T-helper 9 cell (primary cell): ENCODE measurements at places on chromosomes 2 and 18.

DNA sequence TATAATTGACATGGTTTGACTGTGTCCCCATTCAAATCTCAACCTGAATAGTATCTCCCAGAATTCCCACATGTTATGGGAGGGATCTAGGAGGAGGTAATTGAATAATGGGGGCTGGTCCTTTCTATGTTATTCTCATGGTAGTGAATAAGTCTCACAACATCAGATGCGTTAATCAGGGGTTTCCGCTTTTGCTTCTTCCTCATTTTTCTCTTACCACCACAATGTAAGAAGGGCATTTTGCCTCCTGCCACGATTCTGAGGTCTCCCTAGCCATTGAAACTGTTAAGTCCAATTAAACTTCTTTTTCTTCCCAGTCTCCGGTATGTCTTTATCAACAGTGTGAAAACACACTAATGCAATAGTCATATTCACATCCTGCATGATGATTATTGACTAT, 1073.3 kb upstream of the CDH2 start:
- no peak for DNase-seq

- no peak for DNase-seq
Measured at GRCh38 chr18:46649071-46649862, 7.8 kb downstream of the LOXHD1 start.

GRCh38 chr2:120819720-120820210, 84.1 kb downstream of the GLI2 start:
- no peak for DNase-seq

DNA sequence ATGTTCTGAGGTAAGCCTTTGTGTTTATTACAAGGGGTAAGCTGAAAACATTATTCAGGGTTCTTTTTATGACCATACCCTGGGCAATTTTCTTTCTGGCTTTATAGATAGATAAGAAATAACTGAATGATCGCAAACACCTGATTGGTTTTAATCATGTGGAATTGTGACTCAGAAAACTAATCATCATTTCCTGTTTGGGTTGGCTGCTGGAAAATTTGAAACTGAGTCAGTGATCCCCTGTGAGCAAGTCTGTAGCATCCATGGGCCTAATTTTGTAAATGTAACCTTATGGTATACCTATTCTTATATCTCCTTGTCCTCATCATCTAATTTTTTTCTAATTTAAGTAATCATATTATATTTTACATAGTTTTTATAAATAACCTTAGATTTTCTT, 34.3 kb downstream of the CCDC68 start:
- DNase-seq = no peak

GRCh38 chr18:74453016-74453566, 4.0 kb downstream of the DIPK1C start:
- DNase-seq = no peak

DNA sequence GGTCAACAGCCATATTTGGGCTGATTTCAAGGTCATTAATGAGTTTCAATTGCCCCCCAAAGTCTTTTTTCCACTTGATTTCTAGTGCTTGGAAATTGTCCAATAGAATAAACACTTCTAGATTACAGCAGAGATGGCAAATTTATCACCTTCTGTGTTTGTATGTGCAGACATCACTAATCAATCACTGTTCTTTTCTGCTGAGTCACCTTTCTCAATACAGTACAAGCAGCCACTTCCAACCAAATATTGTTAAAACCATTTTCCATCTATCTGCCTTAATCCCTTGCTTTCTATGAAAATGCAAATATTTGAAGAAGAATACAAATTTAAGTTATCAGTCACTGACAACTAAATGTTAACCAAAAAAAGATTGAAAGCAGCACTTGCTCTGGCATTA, 40.2 kb upstream of the ZNF521 start:
- DNase-seq = no peak

- no peak for DNase-seq
Measured at GRCh38 chr2:120509213-120509815, 163.4 kb downstream of the INHBB start.

GRCh38 chr18:50656841-50657470, 97.1 kb downstream of the MAPK4 start:
- DNase-seq = no peak

DNA sequence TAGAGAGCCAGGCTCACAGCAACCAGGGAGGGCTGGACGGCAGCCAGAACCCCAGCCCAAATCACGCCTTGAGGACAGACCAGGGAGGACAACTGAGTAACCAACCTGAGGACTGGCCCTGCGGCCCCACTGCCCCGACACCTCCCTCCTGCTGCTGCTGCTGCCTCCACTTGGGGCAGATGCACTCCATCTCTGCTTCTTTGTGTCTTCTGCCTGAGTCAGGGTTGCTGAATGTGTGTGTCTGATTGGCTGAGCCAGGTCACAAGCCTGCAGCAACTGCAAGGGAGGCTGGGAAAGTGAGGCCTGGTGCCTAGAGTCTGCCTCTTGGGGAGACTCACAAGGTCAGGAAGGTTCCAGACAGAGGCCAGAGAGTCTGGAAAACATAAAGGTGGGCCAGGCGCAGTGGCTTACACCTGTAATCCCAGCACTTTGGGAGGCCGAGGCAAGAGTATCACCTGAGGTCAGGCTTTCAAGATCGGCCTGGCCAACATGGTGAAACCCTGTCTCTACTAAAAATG, 83.4 kb downstream of the ZFP36L2 start:
- DNase-seq = no peak

DNA sequence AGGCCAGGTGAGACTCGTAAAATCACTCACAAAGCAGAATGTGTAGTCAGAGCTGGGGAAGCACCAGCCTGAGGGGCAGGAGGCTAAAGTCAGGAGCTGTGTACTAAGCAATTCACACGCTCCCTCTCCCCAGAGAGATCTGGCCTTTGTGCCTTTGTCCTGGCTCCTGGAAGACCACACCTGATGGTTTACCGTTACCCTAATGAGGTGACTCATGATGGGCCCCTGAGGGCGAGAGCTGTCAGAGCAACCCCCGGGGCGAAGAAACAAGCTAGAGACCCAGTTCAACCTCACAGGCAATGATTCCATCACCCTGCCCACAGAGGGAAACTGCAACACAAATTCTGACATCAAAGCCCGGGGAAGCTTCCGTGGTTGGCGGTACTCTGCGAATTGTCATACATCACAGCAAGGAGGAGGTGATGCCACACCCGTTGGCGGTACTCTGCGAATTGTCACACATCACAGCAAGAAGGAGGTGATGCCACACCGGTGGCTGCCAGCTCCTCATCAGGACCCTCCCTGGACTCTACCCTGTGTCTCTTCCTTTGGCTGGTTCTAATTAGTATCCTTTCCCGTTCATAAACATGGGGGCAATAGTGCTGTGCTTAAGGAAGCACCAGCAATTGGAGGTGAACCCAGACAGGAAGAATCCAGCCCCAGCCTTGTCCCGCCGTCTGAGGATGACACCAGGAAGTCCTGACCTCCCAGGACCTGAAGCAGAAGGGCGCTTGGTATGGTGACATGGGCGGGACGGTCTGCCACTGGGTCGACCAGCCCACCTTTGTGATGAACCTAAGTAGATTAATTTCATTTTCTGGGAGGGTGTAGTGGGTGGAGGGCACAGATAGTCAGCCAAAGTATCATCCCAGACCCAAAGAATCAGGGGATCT, 30.5 kb downstream of the B3GNT7 start:
- peak; percentile 62 for DNase-seq

DNA sequence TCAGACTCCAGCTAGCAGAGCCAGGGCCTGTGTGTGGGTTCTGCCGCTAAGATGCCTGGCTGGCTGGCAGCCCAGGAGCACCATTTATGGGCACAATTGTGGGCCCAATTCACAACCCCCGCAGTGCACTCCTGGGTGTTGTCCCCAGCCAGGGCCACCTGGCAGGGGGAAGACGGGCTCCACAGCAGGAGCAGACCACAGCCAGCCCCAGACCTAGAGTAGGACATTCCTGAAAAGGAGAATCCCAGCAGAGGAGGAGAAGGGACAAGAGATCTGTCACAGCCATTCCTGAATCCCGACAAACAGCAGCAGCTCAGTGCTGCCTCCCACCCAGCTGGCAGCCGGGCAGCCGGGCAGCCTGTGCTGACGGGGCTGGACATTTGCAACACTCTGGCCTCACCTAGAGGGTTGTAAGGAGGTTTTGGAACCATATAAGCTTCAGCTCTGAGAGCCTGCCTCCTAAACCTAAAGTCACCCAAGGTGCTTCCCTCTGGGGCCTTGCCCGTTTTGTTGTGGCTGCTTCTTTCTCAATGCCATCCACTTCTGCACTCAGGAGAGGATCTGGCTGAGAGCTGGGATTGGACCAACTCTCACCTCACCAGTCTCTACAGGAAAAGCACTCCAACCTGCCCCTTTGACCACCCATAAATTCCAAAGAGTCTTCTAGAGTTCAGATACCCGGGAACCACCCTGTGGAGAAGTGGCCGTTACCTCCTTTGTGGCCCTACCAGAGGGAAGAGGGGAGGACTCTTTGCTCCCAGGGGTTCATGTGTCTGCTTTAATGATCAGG, 4.1 kb upstream of the TMEM177 start:
- no peak for DNase-seq

GRCh38 chr2:181949047-181949446, 36.6 kb upstream of the PPP1R1C start:
- DNase-seq = no peak

DNA sequence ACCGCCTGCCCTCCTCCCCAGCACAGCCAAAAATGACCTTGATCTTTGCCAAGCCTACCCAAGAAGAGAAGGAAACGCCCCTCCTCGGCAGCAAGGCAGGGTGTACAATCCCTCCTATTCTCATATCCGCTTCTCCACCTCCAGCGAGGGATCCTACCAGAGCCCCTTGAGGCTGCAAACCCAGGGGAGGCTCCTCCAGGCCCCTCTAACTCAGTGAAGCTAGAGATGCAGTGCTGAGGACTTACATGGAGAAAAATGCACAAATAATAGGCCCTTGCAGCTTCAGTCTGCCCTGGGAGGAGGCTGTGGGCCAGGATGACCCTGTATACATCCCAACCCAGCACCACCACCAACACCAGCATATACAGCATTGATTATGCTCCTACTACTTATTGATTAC, 46.9 kb upstream of the POMC start:
- no peak for DNase-seq

GRCh38 chr18:31626409-31626808, 34.7 kb downstream of the TTR start:
- DNase-seq = no peak

DNA sequence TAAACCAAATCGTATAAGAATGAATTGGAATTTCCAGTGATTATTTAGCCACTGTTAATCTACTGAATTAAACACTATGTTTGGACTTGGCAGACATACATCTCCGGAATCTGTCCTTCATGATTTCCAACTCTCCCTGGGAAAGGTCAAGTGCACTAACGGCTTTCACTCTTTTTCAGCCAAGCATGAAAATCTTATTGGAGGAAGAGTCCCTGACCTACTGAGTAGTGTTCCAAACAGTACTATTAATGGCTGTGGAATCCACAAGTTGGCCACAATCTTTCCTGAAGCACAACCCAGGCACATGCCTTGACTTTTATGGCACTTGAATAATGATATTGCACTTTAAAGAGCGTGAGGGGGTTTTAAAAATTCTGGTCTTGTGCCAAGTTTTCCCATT, 318.9 kb upstream of the RND3 start:
- DNase-seq = no peak
